ENCODE measurements at places on chromosomes 16 and 17.

DNA sequence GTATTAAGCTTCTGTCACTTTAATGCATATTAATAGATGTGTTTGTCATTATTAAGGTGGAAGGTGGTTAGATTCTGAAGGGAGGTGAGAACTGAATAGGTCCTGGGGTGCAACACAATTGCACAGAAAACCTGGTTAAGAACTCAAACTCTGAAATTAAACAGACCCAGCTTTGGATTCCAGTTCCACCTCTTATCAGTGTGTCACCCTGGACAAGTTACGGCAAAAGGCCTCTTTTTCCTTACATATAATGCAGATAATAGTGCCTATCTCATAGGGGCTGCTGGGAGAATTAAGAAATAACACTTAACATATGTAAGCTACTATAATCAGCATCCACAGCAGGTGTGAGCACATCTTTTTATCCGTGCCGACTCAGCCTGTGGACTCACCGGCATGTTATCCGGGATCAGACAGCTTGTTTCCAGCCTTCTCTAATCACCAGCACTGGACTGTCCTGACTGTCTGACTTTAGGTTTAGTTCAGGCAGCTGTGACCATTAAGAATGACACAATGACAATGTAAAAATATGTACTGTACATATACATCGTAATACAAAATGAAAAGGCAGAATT is 31.4 kb downstream of the TEX2 start:
- peak; percentile 29 for DNase-seq

GRCh38 chr17:39602533-39603303 is 5.0 kb downstream of the NEUROD2 start:
- no peak for DNase-seq

- DNase-seq = no peak
Observed at GRCh38 chr17:76844485-76844829, 23.7 kb upstream of the MGAT5B start.

DNA sequence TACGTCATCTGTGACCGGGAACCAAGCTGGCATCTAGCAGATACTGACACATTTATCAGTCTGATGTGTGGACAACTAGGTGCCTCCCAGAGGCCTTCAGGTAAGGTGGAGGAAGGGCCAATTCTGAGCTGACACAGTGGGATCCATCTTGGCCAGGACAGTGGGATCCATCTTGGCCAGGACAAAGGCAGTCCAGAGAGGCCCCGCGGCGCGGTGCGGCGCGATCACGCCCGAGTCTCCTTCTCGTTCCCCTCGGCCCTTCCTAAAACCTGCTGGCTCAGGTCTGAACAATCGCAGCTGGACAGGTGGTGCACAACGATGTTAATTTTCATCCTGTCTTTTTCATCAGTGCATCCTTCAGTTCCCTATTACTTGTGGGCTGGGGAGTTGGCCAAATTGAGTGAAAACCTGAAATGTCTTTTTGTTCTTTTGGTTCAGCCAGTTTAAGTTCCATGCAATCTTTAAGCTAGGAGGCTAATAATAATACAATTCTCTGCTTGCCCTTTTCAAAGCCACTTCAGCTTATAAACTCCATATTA is 486 bp upstream of the WSB1 start:
- DNase-seq = no peak

DNA sequence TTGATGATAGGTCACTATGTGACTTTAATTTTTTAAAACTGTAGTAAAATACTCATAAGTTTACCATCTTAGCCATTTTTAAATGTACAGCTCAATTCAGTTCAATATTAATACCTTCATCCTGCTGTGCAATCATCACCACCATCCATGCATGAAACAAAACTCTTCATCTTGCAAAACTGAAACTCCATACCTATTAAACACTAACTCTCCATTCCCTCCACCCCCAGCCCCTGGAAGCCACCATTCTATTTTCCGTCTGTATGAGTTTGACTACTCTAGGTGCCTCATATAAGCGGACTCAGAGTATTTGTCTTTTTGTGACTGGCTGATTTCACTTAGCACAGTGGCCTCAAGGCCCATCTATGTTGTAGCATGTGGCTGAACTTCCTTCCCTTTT is 9.4 kb upstream of the CNEP1R1 start:
- no peak for DNase-seq

DNA sequence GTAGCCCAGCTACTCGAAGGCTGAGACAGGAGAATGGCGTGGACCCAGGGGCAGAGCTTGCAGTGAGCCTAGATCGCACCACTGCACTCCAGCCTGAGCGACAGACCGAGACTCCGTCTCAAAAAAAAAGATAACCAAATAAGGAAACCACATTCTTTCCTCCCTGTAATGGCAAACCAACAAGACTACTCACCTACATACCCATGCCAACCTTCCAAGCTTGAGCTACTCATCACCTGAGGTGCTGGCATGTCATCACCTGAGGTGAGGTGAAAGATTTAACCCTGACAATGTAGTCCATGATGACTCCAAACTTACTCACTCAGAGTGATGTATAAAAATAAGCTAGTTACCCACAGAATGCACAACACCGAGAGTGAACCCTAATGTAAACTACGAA is 85.2 kb downstream of the SMG6 start:
- DNase-seq = no peak

All from hematopoietic multipotent progenitor cell treated with erythropoietin and hydrocortisone succinate and interleukin-3 and kit ligand, for 17 days (in vitro differentiated cells).